ENCODE measurements at places on chromosomes 11 and 22.
A peak's percentile ranks its signal among the peaks of the same experiment; 100 is the strongest.

- no peak for DNase-seq
These were observed 57.9 kb downstream of the SHISAL1 start for GRCh38 chr22:44254811-44255210.

DNA sequence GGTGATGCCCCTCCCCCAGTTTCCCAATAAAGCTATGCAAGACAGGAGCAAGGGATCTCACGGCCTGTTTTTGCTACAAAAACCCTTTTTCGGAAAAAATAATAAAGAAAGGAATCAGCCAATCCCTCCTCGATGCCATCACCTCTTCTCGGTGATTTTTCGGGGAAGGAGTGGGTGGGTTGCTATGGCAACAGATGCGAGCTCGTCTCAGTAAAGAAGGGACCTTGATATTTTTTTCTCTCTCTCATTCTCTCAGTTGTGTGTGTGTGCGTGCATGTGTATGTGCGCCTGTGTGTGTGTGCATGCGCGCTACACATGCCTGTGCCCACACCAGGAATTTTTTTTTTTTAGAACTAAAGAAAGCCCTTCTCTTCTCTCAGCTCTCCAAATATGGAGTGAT is 3.8 kb upstream of the NPAS4 start:
- no peak for DNase-seq

GRCh38 chr11:131934006-131934405 is 563.6 kb downstream of the NTM start:
- no peak for DNase-seq

DNA sequence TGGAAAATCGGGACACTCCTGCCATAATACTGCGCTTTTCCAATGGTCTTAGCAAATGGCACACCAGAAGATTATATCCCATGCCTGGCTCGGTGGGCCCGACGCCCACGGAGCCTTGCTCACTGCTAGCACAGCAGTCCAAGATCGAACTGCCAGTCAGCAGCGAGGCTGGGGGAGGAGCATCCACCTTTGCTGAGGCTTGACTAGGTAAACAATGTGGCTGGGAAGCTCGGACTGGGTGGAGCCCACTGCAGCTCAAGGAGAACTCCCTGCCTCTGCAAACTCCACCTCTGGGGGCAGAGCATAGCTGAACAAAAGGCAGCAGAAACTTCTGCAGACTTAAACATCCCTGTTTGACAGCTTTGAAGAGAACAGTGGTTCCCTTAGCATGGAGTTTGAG is 15.6 kb downstream of the PTH start:
- DNase-seq = no peak

GRCh38 chr11:38266691-38267090 is 1668.7 kb upstream of the RAG2 start:
- no peak for DNase-seq

GRCh38 chr11:75241906-75242644 is 1.5 kb downstream of the TPBGL start:
- no peak for DNase-seq

- DNase-seq = no peak
These were observed 375.4 kb downstream of the DDX10 start for GRCh38 chr11:109040303-109040702.

DNA sequence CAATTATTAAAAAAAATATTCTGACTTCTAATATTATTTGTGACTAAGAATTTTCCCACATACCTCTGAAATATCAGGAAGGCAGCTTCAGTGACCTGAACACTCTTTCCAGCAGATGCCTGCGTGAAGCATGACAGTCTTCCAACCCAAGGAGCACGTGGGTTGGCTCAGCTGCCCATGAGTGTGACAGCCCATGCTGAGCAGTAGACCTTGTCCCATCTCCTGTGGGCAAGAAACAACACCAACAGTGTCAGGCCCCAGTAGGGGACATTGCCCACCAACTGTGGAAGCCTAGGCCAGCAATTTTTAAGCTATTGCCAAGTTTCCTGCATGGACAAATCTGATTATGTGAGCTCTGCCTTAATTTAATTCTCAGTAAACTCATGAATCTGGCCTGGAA is 66.4 kb upstream of the OLFML1 start:
- DNase-seq = no peak

GRCh38 chr22:35540595-35541253 is at the start of gene RASD2:
RASD2 (plus strand) TSS chr22:35540831; CDS start chr22:35546810, 5,979 bp downstream.
- DNase-seq = no peak

- DNase-seq = no peak
These were observed 44.4 kb downstream of the CNTN5 start for GRCh38 chr11:99065121-99065520.

GRCh38 chr11:22775248-22775647 is 54.4 kb downstream of the SVIP start:
- no peak for DNase-seq

DNA sequence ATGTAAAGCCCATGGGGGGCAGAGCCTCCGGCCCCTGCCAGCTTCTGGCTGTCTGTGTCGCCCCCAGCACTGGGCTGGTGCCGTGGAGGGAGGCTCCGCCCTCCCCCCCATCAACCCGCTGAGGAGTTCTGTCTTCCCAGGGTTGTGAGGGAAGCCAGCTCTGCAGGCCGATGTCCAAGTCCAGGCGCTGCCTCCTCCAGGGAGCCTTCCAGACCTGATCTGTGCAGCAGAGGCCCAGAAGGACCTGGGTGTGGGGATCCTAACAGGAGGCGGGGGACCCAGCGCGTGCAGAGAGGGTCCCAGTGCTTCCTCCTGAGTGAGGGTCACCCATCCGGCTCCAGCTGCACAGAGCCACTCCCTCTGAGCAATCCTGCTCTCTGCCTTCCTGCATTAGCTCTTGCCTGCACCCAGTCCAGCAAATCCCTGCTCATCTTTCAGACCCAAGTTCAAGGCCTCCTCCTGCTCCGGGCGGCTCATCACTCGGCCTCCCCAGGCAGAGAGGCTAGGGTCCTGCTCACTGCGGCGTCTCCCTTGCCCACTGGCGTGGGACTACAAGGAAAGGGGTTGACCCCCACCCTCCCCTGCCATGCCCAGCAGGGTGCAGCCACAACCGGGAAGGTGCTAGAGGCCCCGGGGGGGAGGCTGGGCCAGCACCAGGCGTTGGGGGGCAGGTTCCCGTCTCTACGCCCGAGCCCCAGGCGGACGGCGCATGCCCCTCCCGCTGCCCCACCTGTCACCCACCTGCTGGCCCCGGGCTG is 16.4 kb downstream of the PRR33 start:
- DNase-seq = no peak

DNA sequence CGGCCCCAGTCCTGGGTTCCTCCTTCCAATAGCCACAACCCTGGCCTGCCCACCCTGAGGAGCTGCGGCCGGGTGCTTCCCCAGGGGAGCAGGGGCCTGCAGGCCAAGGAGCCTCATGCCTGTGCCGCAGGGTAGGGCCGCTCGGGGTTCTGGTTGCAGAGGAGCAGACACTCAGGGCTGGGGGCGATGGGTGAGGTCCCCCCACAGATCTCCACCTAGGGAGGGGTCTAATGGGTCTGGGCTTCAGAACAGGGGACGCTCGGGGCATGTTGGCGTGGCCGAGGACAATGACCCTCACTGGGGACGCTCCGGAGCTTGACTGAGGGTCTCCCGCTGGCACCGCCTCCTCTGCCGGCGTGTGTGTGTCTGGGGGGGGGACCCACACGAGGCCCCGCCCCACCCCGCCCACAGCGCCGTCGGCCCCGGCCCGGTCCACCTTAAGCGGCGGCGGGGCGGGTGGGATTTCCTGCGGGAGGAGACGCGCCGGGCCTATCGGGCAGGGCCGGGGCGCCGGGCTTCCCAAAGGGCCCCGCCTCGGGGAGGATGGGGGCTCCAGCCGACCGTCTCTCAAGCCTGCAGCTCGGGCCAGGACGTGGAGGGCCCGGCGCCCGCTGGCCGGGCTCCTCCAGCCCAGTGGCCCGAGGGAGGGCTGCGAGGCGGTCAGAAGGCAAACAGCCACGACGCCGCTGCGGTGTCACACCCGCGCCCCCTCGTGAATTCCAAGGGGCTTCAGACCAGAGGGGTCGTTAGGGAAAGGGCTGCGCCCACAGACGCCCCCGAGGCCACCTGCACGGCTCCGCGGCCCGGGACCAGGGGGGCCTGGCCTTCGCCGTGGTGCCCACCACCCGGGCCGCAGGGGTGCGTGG is 640 bp upstream of the ZDHHC8 start:
- DNase-seq = peak; percentile 52

GRCh38 chr11:72114570-72114969 is 2.1 kb upstream of the ANAPC15 start:
- no peak for DNase-seq

DNA sequence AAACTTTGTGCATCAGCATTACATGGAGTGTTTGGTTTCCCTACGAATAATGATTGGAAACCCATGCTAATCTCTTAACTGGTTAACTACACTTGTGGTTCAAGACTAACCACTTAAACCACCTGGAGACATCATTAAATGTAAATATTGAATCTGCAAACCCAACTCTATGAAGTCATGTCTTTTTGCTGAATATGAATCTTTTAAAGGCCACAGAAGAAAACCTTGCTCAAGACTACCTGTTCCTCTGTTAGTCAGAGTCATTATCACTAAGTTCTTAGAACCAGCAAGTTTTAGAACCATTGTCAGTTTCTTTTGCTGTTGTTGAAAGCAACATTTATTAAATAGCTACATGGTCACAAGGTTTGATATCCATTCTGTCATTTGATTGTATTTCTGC is 70.7 kb downstream of the SIK2 start:
- DNase-seq = no peak

- no peak for DNase-seq
These were observed 1280.6 kb upstream of the CNTN5 start for GRCh38 chr11:97739932-97740800.

DNA sequence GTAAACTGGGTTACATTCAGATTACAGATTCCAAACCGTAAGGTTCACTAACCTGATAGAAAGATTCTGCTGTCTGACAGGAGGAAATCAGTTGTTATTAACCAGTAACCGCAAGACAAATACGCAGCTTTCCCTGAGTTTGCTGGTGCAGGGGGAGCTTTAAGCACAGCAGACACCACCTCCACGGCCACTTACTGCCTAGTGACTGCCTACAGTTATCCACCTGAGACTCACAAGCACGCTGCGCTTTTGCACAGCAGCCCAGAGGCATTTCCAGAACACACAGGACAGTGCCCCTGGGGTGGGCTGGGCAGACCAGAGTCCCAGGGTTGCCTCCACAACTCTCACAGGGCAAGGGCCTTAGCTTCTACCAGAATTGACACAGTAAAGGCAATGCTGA is 90.9 kb downstream of the CTTN start:
- DNase-seq = no peak
